ENCODE measurements at places on chromosomes 2 and 18.

- no peak for DNase-seq
Observed at GRCh38 chr2:61134141-61134540, 27.8 kb upstream of the C2orf74 start.

DNA sequence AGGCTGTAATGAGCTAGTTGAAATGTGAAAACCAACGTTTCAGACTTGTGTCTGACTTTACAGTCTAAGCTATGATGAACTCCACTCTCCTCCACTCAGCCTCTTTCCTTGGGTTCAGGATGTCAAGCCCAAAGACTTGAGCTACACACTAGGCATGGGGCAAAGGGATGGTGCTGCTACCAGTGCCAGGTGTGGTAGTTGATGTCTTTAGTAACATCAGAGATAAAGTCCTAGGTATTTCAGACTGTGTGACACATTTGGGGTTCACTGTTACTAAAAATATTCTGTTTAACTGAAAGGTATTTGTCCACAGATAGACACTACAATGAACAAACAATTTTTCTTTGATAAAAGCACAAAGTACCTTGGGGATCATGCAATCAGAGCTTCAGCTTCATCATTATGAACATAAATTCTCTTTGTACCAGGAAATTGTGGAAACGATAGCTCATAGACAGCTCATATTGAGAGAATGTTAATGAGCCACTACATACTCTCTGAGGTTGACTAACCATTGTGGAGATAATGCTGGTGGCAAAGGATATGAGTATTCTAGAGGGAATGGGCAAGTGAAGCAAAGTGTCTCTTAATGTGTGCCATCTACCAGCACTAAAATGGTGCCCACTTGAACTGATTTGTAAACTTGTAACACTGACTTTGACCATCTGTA lies 253.7 kb upstream of the THUMPD2 start:
- DNase-seq: no peak

GRCh38 chr2:198571393-198571792 lies 767.0 kb downstream of the PLCL1 start:
- no peak for DNase-seq

GRCh38 chr18:8721716-8722115 lies 16.4 kb downstream of the MTCL1 start:
- DNase-seq: no peak

DNA sequence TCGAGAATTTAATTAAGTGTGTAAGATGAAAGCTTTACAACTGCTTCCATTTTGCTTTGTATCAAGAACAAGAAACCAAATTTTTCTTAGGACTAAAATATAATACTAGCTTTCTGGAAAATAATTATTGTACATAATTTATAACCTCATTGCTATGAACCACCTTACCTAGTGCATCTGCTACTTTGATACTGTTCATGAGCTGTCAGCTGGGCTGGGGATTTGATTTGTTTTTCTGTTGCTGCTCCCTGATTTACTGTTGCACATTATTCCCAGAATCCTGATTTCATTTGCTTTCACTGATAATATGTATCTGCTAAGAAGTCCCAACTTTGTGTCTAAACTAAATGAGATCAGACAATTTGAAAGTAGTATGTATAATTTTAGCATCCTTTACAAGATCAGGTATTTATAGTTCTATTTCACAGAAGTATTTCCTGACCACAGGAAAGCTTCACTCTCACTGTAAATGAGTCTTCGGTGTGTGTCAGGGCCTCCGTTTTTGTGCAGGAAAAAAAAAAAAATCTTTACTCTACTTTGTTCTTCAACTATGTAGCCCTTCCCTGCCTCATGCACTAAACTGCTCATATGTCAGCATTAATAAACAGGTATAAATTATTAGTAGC lies 105.6 kb upstream of the CCDC150 start:
- DNase-seq: no peak

GRCh38 chr2:174704642-174705041 lies 59.6 kb downstream of the CHRNA1 start:
- DNase-seq: no peak

DNA sequence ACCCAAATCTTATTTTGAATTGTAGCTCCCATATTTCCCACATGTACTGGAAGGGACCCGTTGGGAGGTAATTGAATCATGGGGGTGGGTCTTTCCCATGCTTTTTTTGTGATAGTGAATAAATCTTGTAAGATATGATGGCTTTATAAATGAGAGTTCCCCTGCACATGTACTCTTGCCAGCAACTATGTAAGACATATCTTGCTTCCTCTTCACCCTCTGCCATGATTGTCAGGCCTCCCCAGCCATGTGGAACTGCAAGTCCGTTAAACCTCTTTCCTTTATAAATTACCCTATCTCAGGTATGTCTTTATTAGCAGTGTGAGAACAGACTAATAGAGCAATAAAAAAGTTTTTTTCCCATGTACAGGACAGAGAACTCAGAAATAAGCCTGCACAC lies 468.4 kb upstream of the SPHKAP start:
- DNase-seq: no peak

GRCh38 chr2:174522553-174522952 lies 35.7 kb upstream of the GPR155 start:
- DNase-seq: no peak

DNA sequence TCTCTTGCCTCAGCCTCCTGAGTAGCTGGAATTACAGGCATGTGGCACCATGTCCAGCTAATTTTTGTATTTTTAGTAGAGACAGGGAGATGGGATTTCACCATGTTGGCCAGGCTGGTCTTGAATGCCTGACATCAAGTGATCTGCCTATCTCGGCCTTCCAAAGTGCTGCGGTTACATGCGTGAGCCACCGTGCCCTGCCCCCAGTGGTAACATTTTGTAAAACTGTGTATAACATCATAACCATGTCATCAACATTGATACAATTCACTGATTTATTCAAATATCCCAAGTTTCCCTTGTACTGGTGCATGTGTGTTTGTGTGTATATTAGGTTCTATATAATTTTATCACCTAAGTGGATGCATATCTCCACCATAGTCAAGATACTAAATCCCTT lies 70.0 kb downstream of the PDCL3 start:
- no peak for DNase-seq

GRCh38 chr2:152493417-152493816 lies 158.4 kb downstream of the FMNL2 start:
- DNase-seq: no peak

DNA sequence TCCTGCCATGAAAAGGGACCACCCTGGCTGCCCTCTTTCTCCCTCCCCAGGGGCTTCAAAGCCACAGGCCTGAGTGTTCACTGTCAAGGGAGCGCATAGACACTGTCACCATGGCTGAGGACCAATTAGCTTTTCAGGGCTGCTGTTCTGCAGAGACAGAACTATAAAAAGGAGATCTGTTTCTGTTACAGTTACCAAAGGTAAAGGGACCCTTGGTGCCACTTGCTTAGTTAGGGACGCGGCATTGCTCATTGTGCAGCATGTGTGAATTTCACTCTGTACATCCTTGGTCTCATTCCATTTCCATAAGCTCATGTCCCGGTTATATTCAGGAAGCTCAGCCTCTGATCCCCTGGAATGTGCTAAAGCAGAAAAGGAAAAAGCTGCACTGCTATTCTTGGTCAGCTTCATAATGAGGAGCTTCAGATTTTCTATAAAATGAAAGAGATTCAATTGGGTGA lies 55.5 kb upstream of the RNF152 start:
- no peak for DNase-seq
